ENCODE measurements at places on chromosomes 7 and 10.

GRCh38 chr10:11004144-11005077, 13.3 kb upstream of the CELF2 start:
- no peak for DNase-seq

GRCh38 chr7:123057911-123058310, 62.4 kb upstream of the TAS2R16 start:
- DNase-seq = no peak

- no peak for DNase-seq
Measured at GRCh38 chr7:12436896-12437535, 33.4 kb upstream of the VWDE start.

DNA sequence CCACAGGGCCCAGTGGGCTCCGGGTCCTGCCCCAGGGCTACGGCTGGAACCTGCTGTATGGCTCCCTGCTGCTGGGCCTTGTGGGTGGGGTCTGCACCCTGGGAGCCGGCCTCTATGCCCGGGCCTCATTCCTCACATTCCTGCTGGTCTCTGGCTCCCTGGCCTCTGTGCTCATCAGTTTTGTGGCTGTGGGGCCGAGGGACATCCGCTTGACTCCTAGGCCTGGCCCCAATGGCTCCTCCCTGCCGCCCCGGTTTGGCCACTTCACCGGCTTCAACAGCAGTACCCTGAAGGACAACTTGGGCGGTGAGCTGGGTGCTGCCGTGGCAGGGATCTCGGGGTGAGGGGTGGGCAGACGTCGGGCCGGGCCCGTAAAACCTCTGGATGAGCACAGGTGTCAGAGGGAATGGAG, 4.4 kb downstream of the SLC12A9 start:
- DNase-seq = no peak

DNA sequence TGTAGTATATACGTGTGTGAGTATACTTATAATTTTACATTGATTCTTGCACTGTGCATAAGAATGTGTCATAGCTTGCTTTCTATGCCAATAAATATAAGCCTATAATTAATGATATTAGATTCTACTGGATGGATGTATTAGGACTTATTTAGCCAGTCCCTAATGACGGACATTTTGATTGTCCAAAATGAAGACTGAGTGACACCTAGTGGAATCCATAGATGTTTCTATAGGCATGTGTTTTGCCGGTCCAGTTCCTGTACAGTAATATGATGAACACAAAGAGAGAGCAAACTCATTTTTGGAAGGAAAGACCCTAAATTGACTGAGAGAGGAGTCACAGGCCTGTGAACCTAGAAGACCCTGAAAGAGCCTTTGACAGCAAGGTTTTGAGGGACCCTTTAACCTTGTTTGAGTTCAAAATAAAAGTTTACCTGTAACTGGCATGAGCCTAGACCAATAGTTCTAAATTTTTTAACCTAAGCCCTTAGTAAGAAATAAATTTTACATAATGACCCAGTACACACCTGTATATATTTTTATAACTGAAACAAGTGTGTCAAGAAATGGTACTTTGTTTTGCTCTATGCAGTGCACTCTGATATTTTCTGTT, 42.4 kb upstream of the AGBL3 start:
- DNase-seq = no peak

DNA sequence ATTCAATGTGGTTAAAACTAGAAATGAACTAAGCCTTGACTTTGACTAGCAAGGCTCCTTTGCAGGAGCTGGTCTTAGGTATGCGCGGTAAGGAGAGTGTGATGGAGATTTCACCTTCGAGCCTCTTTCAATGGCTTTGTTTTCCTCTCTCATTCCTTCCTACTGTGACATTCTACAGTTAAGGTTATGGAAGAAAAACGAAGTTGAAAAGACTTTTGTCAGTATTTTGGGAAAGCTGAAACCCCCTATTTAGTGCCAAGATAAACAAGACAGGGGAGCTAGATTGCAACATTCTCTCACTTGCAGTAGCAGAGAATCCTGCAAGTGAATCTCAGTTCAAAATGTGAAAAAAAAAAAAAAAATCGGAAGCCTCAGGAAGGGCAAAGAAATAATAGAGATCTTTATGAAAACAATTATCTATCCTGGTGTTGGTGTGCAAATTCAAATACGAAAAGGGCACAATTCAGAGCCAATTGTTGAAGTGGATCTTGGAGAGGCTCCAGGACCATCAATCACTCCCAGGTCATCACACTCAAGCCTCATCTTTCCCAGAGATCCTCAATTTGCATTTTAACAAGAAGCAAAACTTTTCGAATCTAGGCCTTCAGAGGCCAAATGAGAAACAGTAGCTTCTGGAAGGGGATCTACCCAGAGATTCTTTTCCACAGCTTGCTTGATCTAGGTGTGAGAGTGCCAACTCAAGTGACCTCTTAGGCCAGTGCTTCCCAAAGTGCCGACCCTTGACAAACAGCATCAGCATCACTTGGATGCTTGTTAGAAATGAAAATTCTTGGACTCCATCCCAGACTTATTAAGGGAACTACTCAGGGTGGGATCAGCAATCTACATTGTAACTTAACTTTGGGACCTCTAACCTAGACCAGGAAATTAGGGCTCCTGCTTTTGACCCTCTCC, 163.8 kb downstream of the INHBA start:
- DNase-seq = no peak

DNA sequence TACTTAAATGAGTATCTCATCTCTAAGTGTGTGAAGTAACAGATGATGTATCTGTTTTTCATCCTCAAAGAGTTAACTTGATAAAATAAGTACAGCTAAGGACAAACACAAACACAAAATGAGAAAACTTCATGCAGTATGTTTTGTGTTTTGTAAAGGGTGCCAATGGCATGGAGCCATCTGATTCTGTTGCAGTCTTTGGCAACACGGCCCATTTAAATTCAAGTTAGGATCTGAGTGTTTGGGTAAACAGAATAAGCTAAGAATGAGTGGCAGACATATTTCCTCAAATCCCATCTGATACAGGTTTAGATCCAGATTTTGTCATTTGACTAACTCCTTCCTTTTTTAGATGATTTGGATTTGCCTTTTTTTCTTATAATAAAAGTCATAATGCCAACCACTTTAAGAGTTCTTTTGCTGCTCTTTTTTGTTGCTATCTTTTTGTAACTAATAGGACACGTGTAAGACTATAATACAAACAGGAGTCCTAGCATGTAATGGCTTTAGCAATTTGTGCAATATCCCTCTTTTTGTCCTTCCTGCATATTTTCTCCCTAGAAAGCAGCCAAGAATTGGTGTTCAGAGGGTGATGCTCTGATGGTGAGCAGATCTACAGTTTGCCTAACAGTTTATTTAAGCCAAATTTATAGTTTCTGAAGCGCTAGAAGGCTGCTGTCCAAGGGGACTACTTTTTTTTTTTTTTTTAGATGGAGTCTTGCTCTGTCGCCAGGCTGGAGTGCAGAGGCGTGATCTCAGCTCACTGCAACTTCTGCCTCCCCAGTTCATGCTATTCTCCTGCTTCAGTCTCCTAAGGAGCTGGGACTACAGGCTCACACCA, 18.9 kb upstream of the ACTA2 start:
- DNase-seq = no peak

- no peak for DNase-seq
Measured at GRCh38 chr10:70568781-70569495, 33.6 kb downstream of the PRF1 start.

Measured in esophagus squamous epithelium (tissue), 5 donors.